ENCODE measurements at places on chromosomes 1 and 21.
A peak's percentile ranks its signal among the peaks of the same experiment; 100 is the strongest.

DNA sequence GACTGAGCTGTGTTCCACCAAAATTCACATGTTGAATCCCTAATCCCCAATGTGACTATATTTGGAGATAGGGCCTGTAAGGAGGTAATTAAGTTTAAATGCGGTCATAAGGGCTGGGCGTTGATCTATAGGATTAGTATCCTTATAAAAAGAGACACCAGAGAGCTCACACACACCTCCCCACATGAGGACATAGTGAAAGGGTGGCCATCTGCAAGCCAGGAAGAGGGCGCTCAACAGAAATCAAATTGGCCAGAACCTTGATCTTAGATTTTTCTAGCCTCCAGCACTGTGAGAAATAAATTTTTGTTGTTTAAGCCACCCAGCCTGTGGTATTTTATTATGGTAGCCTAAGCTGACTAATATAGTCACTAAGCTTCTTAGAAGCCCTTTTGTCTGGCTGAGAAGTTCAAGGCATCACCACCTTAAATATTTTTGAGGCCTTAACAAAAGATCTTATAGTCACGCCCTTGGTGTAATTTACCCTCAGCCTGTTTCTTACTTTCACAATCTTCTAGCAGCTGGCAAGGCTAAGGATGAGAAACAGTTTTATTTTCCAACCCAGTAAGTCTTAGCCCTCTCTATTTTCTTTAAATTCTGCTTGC is 28.8 kb downstream of the GORAB start:
- DNase-seq = no peak

DNA sequence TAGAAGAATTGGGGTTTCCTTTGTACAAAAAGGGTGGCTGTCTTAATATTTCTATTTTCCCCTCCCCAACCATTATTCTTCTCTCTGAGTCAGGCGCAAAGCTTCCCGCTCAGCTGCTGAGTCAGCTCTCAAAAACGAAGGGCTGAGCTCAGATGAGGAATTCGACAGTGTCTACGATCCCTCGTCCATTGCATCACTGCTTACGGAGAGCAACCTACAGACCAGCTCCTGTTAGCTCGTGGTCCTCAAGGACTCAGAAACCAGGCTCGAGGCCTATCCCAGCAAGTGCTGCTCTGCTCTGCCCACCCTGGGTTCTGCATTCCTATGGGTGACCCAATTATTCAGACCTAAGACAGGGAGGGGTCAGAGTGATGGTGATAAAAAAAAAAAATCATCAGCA is 3.0 kb upstream of the TUFT1 start:
- peak; percentile 95 for DNase-seq

GRCh38 chr1:210553711-210554110 is 225.0 kb downstream of the HHAT start:
- no peak for DNase-seq

GRCh38 chr1:175673371-175674150 is 69.8 kb downstream of the TNR start:
- peak; percentile 17 for DNase-seq

- no peak for DNase-seq
These were observed 10.1 kb downstream of the FTCD start for GRCh38 chr21:46145159-46145839.

DNA sequence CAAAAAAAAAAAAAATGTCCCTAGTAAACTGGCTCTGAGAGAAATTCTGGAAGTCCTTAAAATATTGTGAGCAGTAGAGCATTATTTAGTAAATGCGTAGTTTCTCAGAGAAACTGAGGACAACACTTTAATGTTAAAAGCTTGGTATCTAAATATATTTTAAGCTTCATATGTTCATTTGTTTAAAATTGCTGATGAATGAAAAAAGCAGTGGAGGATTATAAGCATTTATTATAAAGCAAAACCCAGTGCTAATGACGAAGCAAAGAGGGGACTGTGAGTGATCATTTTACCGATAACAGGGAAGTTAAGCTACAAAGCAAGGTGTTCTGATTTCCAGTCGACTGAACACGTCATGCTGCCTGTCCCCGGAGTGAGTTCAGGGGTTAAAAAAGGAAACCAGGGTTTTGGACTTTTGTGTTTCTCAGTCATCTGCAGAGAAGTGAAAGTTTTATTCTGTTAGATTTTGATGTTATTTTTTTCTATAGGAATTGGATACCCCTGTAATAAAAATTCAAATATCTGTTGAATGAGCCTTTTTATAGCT is 64.5 kb upstream of the SCCPDH start:
- DNase-seq = no peak

- DNase-seq = no peak
These were observed 12.6 kb upstream of the PLA2G2C start for GRCh38 chr1:20198918-20199317.

DNA sequence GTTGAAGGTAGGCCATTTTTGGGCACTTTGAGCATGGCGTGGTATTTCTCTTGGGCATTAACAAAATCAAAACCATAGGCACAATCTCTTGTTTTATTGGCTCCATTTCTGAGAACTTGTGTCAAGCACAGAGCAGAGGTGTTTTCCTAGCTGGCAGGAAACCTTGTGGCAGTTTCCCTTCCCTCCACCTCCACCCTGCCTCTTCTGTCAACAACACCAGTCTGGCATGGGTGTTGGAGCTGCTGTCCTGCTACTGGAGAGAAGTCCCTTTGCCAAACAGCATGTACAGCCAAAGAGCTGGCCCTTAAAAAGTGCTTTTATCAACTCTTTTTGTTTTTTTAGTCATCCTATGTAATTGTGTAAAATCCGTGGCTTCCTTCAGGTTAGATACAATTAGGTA is 16.0 kb downstream of the ATP1A1 start:
- no peak for DNase-seq

DNA sequence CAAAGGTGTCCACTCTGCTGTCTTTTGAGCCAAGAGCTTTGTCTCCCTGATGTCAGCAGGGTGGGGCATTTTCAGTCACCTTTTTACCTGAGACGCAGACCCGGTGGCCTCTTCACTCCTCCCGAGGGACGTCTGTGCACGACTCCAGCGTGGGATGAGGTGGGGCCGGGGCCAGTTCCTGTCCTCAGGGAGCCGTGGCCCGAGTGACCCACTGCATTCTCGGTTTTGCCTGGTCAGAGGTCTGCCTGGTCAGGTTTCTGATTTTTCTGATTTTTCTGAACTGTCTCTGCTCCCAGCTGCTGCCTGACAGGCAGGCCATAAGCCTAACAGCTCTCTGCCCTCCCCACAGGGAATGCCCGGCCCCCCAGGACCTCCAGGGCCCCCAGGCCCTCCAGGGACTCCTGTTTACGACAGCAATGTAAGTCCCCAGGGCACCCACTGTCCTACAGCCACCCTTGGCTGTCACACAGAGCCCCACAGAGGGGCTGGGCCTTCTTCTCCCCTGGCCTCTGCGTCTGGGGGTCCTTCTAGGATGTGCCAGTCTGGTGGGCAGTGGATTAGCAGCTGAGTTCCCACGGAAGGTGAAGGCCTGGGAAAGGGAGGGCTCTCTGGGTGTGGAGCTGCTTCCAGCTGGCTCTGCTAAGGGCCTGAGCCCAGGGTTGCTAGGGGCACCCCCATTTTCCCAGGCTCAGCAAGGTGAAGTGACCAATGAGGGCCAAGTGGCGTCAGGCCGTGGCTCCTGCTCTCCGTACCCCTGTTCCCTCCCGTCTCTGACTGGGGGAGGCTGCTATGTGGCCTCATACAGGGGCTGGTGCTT is 45.9 kb downstream of the SLC19A1 start:
- DNase-seq = no peak

- no peak for DNase-seq
These were observed 10.5 kb upstream of the TARS2 start for GRCh38 chr1:150476754-150477153.

DNA sequence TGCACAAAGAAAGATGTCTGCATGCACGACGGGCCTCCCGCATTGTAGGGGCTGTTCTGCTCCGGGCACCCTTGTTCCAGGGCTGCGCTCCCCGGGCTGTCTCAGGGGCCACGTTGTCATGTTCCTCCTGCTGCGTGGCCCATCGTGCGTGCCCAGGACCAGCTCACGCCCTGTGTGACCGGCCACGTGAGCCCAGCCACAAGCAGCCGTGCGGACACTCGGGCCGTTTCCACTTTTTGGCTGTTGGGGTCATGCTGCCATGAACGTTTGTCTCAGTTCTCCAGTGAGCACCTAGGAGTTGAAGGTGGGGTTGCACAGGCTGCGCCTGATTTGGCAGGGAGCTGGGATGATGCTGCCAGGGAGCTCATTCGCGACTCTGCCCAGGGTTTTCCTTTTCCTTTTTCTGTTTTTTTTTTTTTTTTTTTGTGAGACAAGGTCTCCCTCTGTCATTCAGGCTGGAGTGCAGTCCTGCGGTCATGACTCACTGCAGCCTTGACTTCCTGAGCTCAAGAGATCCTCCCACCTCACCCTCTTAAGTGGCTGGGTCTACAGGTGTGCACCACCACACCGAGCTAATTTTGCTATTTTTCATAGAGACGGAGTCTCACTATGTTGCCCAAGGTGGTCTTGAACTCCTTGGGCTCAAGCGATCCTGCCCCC is 17.4 kb downstream of the PDXK start:
- DNase-seq = no peak

- no peak for DNase-seq
These were observed 291.9 kb downstream of the DSCAM start for GRCh38 chr21:40555021-40555528.

DNA sequence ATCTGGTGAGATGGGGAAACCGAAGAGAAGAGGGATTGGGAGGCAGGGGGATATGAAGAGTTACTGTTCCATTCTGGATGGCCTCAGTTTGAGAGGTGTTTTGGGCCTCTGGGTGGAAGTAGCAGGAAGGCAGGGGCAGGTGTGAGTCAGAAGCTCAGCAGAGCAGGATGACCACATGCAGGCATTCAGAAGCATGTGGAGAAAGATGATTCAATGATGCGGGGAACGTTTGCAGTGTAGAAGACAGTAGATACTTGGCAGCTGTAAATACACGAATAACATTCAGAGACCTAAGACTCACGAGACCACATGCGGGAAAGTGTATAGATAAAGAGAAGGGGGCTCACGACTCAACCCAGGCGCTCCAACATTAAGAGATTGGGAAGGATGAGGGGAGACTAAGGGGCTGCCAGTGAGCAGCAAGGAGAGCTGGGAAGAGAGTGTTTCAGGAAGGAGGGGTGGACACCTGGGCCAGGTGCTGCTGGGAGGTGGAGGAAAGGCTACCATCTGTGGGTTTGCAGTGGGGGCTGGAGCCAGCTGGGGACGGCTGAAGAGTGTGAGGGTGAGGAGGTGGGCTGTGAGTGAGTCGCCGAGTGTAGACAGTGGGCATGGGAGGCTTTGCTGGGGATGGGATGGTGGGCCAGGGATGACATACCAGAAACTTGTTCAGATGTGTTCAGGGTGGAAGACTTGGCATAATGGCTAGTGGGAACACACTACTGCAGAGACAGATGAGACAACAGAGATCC is 5.8 kb upstream of the EPS8L3 start:
- peak; percentile 79 for DNase-seq

GRCh38 chr1:185058876-185059275 is 13.5 kb downstream of the RNF2 start:
- DNase-seq = no peak

- DNase-seq = no peak
These were observed 90.9 kb upstream of the KCNK1 start for GRCh38 chr1:233523047-233523446.

DNA sequence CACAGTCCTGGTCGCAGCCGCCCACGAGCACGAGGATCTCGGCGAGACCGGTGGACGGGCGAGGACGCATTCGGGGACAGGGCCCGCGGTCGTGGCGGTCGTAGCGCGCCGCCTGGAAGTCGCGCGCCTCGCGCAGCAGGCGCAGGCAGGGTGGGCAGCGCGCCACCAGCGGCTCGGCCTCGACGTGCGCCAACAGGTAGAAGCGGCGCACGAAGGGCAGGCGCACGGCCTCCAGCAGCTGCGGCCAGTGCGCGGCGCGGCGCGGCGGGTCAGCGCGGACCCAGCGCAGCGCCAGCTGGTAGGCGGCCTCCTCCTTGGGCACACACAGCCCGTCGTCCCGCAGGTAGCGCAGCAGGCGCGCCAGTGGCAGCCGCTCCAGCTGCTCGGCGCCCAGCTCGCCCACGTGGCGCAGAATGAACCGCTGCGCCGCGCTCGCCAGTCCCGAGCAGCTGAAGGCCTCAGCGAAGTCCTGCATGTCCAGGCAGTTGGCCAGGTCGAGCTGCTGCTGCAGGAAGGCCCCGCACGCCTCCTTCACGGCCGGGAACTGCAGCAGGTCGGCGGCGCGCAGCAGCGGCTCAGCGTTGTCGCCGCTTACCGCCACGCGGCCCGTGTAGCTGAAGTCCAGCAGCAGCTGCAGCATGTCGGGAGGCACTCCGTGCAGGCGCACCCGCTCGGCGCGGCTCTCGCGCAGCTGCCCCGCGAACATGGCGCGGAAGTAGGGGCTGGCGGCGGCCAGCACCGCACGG is 573 bp downstream of the KLHL21 start:
- no peak for DNase-seq

- peak; percentile 98 for DNase-seq
These were observed 34.7 kb downstream of the RGS5 start for GRCh38 chr1:163168053-163168452.

GRCh38 chr1:67713057-67713846 is 28.3 kb downstream of the GADD45A start:
- no peak for DNase-seq

- DNase-seq = no peak
These were observed 1.7 kb upstream of the KRTAP7-1 start for GRCh38 chr21:30831194-30831765.

DNA sequence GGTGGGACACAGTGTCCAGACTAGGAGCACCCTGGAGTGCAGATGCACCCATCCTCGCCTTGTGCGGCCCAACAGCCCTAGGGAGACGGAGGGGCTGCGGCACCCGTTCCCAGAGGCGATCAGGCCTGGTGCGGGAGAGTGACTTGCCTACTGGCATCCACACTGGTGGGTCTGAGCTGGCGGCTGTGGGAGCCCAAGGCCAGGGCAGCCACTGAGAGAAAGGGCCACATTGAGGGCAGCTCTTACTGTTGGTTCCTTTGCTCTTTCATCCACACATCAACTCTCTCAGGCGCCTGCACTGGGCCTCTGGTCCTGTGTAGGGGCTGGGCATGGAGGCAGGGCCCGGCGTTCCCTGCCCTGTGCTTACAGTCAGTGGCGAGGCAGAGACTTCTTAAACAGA is 8.6 kb downstream of the PODN start:
- DNase-seq = no peak

GRCh38 chr1:110672001-110672752 is 2.6 kb downstream of the KCNA3 start:
- DNase-seq = no peak

GRCh38 chr1:216261631-216262030 is 161.6 kb downstream of the USH2A start:
- no peak for DNase-seq

GRCh38 chr1:200228081-200228480 is 181.8 kb downstream of the ZNF281 start:
- no peak for DNase-seq

DNA sequence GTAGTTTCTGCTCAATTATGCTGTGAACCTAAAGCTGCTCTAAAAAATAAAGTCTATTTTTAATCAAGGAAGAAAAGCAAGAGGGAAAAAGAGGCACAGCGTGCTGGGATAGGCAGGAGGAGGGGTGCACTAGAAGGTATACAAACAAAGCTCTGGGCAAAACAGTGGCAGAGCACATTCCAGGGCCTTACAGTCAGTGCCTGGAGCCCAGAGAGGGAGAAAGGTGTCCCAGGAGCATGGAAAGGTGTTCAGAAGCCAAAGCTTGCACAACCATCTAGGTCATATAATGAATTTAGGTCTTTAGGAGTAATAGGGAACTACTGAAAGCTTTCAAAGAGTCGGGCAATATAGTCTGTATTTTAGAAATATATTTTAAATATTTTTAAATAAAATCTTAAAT is 163.6 kb upstream of the PALMD start:
- no peak for DNase-seq

- peak; percentile 78 for DNase-seq
These were observed 2.5 kb upstream of the MEF2D start for GRCh38 chr1:156502894-156503697.
